ENCODE measurements at places on chromosomes 5 and 9. TPM values are rescaled to one million over a fixed set of nuclear protein-coding genes. Genes with fewer than 3 reads are reported as not detected.
A peak's percentile ranks its signal among the peaks of the same experiment; 100 is the strongest.

Gene HMMR
- total RNA-seq, result 119 TPM

Gene SHISAL2B
- not detected for total RNA-seq

Gene AFAP1L1
- total RNA-seq, result 0.99 TPM

Gene DMRT3
- not detected for total RNA-seq

Gene PKN3
- 14.0 TPM for total RNA-seq

Gene PDE4D
- total RNA-seq, result 31.1 TPM

Gene SIT1
- total RNA-seq, result 122 TPM

Gene SEMA6A
- total RNA-seq, result not detected

- DNase-seq, result peak; percentile 39
These were observed 75.0 kb downstream of the WNK2 start for GRCh38 chr9:93258818-93259489.

- DNase-seq, result no peak
These were observed 160.3 kb upstream of the MVB12B start for GRCh38 chr9:126166291-126166690.

- DNase-seq, result no peak
These were observed 65.2 kb upstream of the MAP1B start for GRCh38 chr5:72042097-72042496.

GRCh38 chr9:18632632-18633403 lies 158.9 kb downstream of the ADAMTSL1 start:
- no peak for DNase-seq

- no peak for DNase-seq
These were observed 3.7 kb downstream of the MYO10 start for GRCh38 chr5:16932401-16932800.

GRCh38 chr5:168162464-168162863 lies 129.0 kb upstream of the WWC1 start:
- DNase-seq, result no peak

DNA sequence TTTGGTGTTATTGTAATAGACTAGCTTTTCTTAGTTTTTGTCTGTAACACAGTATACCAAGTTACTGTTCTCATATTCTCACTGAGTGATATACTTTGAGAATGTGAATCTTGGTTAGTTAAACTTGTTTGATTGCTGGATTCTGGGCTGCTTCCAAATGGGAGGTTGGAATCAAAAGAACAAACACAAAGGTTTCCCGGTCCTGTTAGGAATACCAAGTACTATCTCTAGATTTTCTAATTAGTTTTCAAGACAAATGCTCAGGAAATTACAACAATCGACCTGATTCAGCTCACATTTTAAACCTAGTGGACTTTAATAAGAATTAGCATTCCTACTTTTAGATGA lies 244.3 kb downstream of the CSNK1G3 start:
- no peak for DNase-seq

DNA sequence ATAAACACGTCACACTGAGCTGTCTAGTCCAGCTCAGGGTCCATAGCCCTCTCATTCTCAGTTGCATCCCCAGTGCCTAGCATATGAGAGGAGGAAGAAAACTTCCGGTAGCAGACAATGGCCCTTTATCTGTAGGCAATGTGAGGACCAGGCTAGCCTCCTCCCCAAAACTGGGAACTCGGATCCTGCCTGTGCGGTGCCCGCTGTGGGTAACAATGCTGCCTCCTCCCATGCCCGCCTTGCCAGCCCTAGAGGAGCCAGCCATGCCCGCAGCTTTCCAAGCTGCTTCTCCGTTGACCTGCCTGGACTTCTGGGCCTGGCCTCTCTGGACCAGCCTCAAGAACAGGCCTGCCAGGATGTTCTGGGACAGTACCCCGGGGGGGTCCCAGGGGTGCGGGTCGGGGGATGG lies 74.6 kb upstream of the ORM1 start:
- DNase-seq, result no peak

DNA sequence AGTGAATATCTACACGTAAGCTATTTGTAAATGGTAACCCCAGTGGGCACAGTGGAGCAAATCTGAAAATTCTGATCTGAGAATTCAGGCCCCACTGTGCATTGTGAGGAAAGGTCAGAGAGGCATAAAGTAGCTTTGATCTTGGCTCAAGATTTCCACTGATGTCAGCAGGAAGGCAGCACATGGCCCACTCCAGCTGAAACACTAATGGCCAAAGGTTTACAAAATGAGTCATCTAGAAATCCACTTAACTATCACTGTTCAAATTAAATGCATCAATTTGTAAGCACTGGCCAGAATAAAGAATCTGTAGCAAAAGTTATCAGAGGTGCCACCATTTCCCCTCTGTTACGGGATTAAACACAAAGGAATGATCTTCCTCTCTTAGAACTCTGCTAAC lies 191.6 kb downstream of the C9orf152 start:
- no peak for DNase-seq

DNA sequence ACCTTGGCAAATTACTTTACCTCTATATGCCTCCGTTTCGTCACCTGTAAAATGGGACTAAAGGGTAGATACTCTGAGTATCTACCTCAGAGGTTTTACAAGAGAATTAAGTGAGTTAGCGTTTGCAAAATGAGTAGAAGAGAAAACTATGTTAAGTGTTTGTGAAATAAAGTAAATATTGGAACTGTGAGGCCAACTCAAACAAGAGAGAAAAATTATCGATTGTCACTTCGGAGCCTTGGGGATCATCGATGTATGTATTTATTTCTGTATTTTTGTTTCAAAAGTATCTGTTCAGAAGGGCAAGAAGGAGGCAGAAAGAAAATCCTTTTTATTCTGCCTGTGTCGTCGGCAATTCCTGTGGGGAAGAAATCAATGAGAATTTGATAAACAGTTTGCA lies 25.8 kb upstream of the C5orf58 start:
- no peak for DNase-seq

GRCh38 chr9:123453076-123453667 lies 97.2 kb downstream of the CRB2 start:
- DNase-seq, result no peak

- no peak for DNase-seq
These were observed 27.1 kb upstream of the IL33 start for GRCh38 chr9:6188466-6188865.

DNA sequence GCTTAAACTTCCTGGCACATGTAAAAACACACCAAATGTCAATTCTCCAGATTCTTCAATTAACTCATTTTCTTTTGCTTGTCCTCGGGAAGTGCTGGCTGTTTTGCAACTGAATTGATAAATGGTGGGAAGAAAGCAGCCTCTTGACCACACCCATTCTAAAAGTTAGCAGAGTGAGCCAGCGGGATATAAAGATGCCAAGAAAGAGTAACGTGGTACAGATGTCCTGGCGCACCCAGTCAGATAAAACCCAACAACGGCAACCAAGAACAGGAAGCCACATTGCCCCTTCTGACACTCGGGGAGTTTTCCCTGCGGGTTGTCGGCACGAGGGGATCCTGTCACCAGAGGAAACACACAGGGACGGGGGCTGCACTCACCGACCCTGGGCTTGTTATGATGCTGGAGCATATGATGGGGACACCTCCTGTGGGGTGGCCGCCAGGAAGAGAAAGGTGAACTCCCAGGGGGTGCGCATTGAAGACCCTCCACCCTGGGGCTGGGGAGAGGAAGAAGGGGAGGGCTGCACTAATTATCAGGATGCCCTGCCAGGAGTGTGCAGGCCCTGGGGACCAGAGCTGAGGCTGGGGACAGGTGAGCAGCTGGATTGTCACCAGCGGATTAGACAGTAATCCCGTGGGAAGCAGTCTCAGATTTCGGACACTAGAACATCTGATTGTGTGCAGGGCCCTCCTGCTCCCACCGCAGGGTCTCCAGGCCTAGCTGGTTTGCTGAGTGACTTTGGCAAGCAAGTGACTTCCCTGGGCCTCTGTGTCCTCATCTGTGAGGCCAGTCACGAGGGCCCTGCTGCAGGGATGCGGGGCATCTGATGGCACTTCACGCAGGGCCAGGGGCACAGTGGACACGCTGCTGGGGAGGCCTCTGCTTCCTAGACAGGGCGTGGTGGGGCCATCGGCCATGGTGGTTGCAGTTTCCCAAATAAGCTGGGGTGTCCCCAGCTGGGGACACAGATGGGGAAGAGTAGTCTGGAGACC lies 59.2 kb downstream of the CRB2 start:
- DNase-seq, result no peak

DNA sequence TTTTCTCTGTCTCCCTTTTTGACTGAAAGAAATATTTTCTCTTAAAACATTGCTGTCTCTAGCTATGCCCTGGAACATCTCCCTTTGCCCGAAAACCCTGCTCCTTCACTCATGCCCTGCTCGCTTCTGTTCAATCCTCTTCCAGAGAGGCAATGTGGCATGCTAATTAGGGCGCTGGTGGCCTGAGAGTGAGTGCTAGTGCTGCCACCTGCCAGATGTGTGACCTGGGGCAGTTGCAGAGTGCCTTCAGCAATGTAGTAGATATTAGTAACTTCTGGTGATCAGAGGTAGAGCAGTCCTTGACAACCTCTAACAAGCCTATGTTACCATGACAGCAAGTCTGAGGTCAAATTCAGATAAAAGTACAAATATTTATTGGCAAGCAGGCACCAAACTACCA lies 119.5 kb upstream of the OSMR start:
- no peak for DNase-seq

DNA sequence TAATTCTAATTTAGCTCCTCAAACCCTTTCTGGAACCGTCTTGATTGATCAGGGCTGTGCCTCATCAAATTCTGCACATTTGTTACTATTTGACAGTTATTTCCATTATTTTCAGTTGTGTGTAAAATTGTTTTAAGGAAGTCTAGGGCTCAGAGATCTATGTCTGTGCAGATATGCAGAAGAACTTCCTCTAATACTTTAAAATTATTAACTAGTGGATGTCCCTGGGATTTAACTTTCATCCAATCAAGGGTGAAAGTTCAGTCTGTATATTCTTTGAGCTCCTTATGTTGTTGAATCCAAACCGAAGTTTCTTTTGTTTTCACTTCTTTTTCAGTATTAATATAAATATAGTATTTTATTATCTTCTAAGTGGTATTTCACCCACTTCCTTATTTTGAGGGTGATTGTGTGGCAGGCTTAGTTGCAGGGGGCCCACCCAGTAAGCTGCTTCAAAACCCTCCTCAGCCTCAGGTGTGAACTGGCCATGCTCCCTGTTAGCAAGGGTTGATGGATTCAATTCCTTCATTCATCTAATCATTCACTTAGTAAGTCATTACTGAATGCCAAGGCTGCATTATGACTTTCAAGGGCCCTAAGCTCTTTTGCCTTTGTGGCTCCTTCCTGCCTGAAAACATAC lies 2.1 kb upstream of the CAMLG start:
- no peak for DNase-seq

DNA sequence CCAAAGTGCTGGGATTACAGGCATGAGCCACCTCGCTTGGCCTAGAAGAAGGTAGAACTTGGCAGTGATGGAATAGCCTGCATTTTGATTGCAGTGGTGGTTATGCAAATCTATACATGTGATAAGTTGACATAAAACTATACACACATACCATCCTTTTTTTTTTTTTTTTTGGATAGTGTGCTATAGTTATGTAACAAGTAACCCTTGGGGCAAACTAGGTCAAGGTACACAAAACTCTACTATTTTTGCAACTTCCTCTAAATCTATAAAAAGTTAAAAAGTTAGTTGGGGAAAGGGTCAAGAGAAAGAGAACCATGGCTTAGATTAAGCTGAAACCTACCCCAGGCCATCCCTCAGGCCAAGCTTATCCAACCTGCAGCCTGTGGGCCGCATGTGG lies 11.1 kb downstream of the TRIM14 start:
- DNase-seq, result no peak

DNA sequence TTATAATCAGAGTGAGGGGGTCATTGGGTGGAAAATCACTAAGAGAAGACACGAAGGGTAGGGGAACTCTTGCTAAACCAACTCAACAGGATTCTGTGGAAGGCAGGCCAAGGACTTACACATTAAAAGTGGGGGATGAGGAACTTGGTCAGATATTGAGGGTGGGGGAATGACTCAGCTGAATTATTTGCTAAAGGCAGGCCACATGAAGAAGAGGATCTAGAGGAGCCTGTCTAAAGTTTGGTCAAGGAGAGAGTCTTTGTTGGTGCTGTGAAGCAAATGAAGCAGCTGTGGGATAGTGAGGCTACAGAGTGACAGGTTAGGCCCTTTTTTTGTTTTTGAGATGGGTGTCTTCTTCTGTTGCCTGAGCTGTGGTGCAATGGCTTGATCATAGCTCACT lies 63.9 kb upstream of the SPRY4 start:
- no peak for DNase-seq

GRCh38 chr9:88936132-88936531 lies 55.1 kb upstream of the S1PR3 start:
- no peak for DNase-seq

- no peak for DNase-seq
These were observed 223.2 kb upstream of the ACO1 start for GRCh38 chr9:32161209-32161608.

DNA sequence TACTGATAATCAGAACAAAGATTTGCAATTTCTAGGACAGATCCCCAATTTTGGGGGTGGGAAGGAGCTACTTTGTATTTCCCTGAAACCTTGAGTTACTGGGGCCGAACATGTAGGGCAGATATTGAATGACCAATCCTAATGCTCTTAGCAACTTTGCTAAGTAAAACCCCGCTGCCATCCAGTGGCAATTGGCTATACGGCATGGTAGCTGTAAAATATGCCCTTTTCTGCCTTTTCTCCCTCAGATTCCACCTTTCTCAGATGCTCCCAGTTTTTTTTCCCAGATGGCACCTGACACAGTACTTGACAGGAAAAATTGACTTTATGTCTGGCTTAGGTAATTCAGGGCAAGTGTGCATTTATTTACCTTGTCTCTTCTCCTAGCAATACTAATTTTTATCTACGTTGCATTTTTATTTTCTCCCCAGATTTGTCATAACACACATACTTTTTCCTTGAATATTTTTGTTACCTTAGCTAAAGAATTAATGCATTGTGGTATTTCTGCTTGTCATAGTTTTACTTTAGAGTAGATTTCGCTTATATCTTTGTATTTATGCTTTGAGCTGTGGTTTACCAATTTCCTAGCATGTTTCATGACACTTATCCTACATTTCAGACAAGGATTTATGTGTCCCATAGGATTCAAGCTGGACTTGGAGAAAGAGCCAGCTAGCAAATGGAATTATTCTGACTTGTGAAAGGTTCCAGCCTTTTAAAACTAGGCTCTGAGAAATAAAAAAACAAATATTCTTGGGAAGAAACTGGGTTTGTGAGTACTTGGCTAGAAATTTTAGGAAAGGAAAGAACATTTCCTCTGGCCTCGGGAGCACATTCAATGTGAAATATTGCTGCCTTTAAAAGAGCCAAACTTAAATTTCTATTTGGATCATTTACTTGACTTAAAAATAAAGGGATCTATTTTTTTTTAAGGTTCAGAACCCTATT lies 37.4 kb downstream of the PIK3R1 start:
- no peak for DNase-seq

GRCh38 chr9:114206221-114206789 lies 51.0 kb downstream of the COL27A1 start:
- DNase-seq, result no peak
